ENCODE measurements at places on chromosomes 12 and 14.

DNA sequence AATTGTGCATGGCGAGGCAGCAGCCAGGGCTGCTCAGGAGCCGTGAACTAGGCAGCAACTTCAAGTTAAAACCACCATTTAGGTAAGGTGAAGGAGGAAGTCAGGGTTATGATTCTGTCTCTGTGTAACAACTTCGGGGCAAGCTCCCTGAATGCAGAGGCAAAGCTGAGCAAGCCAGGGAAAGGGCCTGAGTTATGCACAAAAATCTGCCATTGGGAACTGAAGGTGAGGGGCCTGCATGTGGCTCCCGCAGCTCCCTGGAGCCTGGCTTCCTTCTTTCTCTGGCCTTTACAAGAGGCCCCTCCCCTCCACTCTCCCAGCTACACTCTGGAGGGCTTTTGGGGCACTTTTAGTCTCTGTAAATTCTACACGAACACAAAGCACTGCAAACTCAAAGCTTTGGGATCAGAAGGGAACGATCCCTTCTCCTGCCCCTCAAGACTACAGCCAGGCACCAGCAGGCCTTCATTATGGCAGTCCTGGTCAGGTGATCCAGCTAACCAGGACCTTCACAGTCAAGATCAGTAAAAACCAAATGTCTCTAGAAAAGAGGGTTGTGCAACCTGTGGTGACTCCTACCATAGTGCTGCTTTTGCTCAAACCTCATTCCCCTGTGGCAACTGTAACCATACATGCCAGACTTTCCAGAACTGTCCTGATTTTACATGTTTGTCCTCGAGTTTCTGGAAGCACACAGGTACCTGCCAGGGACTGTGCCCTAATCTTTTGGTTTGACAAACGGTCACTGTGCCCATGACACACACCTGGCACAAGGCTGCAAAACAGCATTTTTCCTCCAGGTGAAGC is 67.2 kb upstream of the PTGR2 start:
- DNase-seq = peak; percentile 33

GRCh38 chr12:103960616-103961227 is 5.0 kb upstream of the TDG start:
- no peak for DNase-seq

DNA sequence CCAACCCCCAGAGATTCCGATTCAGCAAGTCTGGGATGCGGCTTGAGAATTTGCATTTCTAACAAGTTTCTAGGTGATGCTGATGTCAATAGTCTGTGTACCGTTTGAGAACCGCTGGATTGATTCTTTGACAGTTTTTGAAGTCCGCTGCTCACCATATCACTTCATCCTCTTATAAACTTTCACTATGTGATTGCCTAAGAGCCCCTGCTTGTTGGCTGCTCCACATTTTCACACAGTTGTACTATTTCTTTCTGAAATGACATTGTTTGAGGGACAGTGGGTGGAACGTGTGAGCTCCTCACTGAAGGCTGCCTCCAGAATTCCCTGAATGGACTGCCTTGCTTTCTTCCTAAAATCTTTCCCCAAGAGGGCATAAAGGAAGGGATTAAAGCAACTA is 7.7 kb downstream of the C3AR1 start:
- no peak for DNase-seq

GRCh38 chr12:112933129-112933505 is 5.2 kb upstream of the OAS3 start:
- DNase-seq = no peak

- no peak for DNase-seq
These were observed 265.5 kb upstream of the GRIP1 start for GRCh38 chr12:66944365-66944764.

All from GM23338 (cell line).